ENCODE measurements at places on chromosomes 6 and 20.
A peak's percentile ranks its signal among the peaks of the same experiment; 100 is the strongest.

DNA sequence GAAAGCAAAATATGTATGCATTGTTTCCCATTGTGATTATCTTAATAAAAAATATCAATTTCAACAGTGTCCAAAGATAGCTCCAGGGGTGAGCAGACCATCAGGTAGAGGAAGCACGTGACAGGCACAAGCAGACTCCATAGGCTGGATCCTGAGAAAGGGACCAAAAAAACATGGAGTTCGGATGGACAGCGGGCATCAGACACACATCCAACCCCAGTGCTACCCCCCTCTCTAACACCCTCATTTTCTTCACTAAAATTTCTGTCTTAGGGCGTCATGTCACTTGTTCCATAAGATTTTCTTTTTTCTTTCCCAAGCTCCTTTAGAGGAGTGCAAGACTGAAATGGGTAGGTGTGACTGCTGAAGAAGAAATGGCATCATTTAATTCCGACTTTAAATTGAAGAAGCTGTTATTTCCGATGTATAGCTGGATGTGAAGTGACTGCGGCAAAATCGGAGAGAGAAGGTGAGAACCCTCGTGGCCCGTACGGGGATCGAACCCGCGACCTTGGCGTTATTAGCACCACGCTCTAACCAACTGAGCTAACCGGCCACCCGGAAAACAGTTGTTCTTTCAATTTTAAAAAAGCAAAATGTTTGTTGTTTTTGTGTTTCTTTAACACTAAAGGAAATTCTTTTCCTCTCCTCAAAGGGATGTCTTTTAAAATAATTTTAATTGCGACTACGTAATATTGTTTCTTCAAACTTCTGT, 10.3 kb upstream of the PRSS16 start:
- no peak for DNase-seq

DNA sequence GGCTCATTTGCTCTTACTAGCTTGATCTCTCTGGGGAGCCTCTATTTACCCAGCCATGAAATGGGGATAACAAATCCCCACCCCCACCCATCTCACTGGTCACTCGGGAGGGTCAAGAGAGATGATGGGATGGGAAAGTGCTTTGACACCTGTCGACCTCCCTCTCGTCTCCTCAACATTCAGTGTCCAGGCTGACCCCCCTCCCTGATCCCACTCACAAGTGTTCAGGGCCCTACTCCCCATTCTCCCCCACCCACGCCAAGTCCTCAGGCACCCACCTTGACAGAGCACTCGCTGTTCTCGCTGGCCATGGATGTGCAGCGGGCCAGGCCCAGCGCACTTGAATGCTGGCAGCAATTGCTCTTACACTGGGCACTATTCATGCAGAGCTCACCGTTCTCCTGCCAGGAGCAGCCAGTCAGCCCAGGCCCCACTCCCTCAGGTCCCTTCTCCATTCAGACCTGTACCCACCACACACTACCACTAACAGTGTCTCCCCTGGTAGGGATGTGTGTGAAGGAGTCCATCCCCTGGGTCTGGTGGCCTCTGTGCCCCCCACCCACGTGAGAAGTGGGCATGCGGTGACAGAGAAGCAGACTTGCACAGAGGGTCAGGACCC, 1.6 kb downstream of the CLPS start:
- no peak for DNase-seq

DNA sequence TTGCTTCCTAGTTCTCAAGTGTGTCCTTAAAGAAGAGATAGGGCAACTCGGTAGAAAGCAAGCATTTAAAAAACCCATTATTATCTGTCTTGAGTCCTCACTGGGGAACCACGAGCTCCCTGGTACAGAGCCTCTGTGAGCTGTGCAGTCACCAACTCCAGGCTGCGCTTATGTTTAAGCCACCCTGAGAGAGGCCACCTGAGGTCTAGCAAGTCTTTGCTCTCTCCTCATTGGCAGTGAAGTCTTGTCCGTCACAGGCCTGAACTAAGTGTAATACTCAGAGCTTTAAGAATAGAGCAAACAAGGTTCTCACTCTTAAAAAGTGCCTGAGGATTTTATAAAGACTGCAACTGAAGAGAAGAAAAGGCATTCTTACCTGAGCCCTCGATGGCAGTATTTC, 3.9 kb upstream of the CLDN20 start:
- no peak for DNase-seq

DNA sequence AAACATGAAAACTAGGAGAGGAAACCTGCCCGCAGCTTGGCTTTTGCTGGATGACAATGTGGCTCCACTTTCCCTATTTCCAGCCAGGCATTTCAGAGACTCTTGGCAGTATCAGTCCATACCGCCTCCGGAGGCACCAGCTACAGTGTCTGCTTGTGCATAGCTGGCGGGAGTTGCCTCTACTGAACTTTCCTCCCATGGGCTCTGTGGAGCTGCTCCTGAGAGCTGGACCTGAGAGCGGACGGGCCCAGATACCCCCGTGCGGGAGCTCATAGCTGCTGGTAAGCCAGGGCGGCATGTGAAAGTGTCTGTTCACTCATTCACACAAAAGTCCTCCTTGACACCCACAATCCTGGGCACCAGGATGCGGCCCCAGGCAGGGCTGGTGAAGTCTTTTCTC, 130.3 kb upstream of the PMEPA1 start:
- no peak for DNase-seq

GRCh38 chr6:93088621-93089501, 330.5 kb downstream of the EPHA7 start:
- no peak for DNase-seq

GRCh38 chr6:159645640-159646039, 47.4 kb downstream of the SOD2 start:
- no peak for DNase-seq

- DNase-seq = no peak
Measured at GRCh38 chr20:46946181-46946624, 51.6 kb downstream of the EYA2 start.

DNA sequence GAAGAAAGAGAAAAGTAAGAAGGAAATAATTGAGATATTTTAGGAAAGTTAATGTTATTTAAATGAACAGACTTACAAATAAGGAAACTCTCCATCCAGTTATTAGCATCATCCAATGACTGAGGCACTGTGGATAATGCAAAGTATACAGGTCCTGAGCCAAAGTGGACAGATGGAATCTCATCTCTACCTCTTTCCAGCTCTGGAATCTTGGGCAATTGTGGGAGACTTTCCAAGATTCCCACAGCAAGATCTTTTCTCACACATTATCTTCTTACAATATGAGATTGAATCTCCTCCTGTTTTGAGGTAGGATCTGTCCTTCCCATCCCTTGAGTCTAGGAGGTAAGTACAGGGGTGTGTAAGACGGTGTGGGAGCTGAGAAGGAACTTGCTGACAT, 28.9 kb downstream of the HTR1E start:
- no peak for DNase-seq

DNA sequence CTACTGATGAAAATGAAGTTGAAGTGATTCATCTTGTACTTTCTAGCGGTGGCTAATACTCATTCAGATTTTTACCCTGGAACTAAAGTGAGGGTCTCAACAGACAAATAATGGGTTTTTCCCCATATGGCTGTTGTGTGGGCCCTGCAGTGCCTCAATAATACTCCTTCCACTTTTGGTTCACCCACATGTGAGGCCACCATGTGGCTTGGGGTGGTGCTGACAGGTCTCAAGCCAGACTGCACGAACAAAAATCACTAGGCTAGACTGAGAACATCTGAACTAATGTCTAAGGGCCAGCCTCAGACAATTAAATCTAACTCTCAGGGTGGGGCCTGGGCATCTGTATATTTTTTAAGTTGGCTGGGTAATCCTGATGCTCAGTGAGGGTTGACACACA, 7.9 kb upstream of the COL12A1 start:
- no peak for DNase-seq

GRCh38 chr20:46678516-46678915, 10.7 kb downstream of the TP53RK start:
- no peak for DNase-seq

- no peak for DNase-seq
Measured at GRCh38 chr20:21106171-21107017, at the start of gene LINC00237. Gene LINC00237 (minus strand): TSS chr20:21106358.

DNA sequence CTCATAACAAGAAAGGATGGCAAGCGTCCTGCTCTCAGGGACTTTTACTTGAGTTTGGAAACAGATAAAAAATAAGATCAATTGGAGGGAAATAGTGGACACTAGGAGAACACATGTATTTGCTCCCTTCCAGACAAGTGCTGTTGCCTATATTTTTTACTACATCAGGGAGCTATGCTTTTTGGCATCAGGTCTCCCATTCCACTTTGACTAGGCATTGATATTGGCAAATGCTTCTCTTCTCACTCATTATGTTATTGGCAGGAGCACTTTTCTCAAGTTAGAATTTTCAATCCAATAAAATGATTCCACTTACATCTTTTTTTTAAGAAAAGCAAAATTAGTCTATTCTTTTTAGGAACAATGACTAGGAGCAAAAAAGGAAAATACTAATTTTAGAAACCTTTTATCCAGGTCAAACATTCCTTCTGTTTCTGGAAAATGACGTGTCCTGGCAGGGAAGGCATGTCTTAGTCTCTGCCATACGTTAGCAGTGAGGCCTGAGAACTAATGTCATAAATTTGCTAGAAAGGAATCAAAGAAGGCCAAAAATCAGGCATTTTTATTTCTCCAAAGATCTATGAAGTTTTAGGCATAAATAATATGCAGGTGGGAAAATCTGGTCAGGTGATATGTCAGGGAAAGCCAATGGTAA, 21.4 kb downstream of the BCAS1 start:
- no peak for DNase-seq

GRCh38 chr6:19502301-19502700, 334.9 kb upstream of the ID4 start:
- no peak for DNase-seq

DNA sequence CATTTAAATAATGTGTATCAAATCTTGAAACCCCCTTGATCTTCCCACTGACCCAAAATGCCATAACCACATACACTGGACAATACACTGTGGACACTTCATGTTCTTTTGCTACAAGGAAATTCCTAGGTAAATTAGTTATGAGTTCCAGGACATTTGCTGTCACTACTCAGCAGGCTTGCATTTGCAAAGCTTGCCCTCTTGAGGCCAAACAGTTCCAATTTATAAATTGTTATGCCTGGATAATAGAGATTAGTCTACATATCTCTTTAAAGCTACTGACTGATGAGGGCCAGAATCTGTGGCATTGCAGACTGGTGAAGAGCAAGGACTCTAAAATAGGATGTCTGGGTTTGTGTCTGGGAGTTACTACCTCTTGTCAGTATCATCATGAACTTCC, 17.4 kb upstream of the RAB32 start:
- DNase-seq = no peak

GRCh38 chr6:157989541-157990289, 8.1 kb downstream of the SYNJ2 start:
- peak; percentile 73 for DNase-seq

GRCh38 chr6:84979541-84979940, 215.1 kb upstream of the TBX18 start:
- DNase-seq = no peak

DNA sequence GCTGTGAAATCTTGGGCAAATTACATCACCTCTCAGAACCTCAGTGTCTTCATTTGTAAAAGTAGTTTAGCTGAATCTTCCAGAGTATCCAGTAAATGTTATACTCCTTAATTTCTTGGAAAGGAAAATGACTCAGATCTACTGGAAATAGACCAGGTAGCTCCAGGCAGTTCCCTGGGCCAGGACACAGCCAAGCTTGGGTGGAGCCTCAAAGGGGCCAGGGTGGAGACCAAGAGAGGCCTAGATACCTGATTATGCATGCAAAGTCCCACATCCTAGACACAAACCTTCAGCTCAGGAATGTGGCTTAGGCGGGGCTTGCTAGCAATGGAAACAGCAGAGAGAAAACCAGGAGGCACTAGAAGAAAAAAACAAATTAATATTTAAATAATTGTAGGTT, 272.8 kb downstream of the MAFB start:
- DNase-seq = no peak

GRCh38 chr6:70901324-70901723, 55.5 kb downstream of the B3GAT2 start:
- no peak for DNase-seq

DNA sequence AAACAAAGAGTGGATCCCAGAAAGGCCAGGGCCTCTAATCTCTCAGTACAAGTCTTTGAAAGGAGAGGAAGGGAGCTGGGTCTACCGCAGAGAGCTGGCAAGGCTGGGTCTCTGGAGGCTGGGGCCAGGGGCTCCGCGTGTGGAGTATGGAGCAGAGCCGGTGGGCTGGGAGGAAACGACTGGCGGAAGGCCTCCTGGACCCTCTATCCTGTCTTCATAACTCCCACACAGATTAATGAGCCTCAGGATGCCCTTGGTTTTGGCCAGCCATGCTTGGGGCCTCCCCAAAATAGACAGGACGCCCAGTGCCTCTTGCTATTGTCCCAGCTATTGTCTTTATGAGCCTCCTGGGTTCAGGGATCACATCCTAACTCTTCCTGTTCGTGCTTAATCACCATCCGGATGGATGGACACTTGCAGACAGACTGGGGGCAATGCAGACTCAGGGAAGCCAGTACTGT, 306.4 kb downstream of the DHX35 start:
- no peak for DNase-seq

DNA sequence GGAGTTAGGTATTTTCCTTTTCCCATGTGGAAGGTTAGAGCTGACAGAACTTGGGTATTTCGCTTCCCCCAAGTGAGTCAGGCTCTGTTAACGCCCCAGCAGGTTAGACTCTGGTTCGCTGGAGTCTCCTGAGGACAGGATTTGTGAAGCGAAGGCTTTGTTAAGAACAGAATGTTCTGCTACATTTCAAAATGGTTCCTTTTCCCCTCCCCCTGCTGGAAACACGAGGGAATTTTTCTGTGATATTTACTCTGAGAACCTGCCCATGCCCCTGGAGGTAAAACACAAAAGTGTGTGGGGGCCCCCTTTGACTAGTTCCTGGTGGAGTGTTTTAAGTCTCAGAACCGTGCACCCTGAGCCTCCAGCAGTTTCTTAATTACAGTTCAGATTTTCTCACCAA, 731.4 kb upstream of the CITED2 start:
- no peak for DNase-seq

- DNase-seq = no peak
Measured at GRCh38 chr6:113185299-113185698, 671.8 kb upstream of the MARCKS start.

- no peak for DNase-seq
Measured at GRCh38 chr6:111850295-111850937, 22.8 kb downstream of the FYN start.

- no peak for DNase-seq
Measured at GRCh38 chr20:11270566-11270965, 596.8 kb upstream of the JAG1 start.

- peak; percentile 68 for DNase-seq
Measured at GRCh38 chr20:62066339-62066982, 780 bp upstream of the TAF4 start.

- no peak for DNase-seq
Measured at GRCh38 chr6:68901044-68901443, 266.0 kb downstream of the ADGRB3 start.

DNA sequence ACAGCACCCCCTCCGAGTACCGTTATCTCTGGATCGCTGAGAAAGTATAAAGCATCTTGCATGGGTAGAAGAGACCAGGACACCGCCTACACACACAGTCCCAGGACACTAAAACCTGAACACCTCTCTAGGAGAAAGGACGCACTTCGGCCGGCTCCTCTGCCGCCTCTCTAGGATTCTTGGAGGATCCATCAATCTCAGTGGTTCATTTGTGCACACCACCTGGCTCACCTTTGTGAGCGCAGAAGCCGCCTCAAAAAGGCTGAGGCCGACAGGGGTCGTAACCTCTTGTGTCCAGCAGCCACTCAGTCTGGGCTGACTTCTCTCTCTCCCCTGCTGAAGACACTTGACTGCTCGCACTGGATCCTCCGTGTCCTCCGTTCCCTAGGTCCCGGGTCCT, 13.5 kb downstream of the ZSCAN23 start:
- DNase-seq = no peak

Measured in ureter (tissue), 1 donor.